ENCODE measurements at places on chromosomes 4 and X.
A peak's percentile ranks its signal among the peaks of the same experiment; 100 is the strongest.

GRCh38 chr4:1767770-1768366 lies 25.2 kb upstream of the FGFR3 start:
- DNase-seq: peak; percentile 20

- no peak for DNase-seq
These were observed 42.0 kb downstream of the LGI2 start for GRCh38 chr4:24988776-24989175.

- DNase-seq: no peak
These were observed at the start of gene SPOCK3 for GRCh38 chr4:167234316-167234881. TSS of gene SPOCK3 (minus strand) at chr4:167234494.

DNA sequence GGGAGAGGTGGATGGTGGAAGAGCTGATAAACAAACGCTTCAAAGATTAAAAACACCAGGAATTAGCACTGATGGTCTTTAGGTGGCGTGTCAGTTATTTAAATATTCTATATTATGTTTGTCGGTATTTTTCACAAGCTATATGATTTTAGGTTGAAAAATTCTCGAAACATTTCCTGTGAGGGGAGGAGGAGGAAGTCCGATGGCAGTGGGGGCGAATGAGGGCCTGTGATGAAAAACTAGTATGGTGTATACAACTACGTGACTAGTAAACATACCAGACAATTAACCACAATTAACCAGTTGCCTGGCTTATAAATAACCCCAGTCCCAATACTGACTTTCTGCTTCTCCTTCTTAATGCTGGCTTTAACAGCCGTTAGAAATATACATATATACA lies 595 bp upstream of the NAP1L2 start:
- DNase-seq: peak; percentile 1

DNA sequence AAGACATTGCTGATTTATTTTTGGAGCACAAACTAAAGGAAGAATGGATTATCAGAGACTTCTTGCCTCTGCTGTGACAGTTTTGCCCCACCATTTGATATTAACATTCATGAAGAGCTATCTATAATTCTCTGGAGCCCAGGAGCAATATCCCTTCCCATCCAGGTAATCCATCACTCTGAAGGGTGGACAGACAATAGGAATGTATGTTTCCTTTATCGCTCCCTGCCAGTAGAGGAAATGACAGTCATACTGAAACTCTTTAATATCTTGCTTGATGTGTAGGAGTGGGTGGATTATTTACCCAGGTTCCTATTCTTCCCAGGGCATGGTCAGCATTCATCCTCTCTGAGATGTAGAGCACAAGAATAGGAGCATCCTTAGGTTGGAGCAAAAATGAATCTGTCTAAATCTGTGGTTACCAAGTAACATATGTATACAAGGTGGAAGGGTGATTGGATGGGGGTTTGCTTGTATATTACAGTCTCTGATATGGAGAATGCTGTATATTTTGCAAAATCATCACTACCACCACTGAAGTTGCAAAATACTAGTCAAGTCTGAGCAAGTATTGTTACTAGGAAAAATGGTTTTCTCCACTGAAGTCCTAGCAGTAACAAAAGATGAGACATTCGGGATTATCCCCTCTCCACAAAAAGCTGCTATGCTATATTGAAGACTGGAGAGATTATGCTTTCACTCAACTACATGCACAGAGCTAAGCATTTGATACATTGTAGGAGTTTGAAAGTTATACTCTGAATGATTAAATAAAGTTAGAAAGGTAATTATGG lies 151.6 kb downstream of the CBLL2 start:
- DNase-seq: no peak

GRCh38 chr4:16157609-16158503 lies 68.4 kb downstream of the TAPT1 start:
- DNase-seq: no peak

DNA sequence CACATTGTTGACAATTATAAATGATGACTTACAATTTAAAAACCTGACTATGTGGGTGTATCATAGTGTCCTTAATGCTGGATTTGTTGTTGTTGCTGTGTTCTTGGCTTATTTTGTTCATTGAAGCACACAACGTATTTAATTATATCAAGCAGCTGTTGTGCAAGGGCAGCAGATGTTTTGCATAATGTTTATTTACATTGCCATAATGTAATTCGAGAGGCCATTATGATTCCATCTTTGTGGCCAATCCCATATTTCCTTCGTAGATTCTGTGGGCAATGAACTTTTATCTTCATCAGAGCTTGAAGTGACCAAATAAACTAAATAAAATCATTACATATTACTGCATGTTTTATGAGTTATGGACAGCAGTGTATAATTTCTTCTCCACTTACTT lies 422.6 kb upstream of the GALNTL6 start:
- DNase-seq: no peak

DNA sequence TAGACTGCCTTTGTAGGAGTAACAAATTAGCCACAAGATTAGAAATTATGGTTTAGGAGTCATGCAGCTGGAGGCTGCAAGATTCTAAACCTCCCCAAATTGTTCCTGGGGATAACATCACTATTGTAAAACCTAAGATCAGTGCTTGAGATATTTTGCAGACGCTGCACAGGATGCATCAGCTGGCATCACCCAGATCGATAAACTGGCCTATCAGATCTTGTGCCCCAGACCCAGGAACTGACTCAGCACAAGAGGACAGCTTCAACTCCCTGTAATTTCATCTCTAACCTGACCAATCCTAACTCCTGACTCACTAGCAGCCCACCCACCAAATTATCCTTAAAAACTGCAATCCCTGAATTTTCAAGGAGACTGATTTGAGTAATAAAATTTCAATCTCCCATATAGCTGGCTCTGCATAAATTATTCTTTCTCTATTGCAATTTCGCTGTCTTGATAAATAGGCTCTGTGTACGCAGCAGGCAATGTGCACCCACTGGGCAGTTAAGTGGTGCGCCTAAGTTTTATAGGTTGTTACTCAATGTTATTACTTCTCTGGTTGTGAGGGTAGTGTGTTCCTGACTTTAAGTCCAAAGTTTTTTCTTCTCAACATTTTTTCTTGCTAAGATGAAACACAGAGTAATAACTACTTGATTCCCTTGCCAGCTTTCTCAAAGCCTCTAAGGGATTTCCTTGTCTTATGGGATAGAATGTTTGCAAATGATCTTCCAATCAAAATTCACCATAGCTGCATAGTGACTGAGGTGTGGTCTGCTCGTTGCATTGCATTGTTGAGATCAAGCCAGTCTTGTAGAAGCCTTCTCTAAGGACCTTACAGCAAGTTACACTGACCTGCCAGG lies 312.3 kb upstream of the DKK2 start:
- no peak for DNase-seq
